ENCODE measurements at places on chromosomes 5 and 9.
A peak's percentile ranks its signal among the peaks of the same experiment; 100 is the strongest.

DNA sequence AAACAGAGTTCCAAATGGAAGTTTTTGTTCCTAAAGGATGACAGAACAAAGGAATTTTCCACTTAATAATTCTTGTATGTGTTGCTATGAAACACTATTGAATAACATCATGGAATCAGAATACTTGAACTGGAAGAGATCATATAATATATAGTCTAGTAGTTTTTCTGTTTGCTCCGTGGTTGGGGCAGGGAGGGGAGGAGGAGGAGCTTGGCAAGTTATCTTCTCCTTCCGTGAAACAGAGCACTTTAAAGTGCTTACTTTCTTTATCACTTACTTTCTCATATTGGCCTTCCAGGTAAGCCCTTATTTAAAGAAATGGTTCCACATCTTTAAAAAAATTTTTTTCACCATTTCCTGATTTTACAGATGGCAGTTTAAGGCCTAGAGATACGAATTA lies 165.9 kb upstream of the TLX3 start:
- no peak for DNase-seq

DNA sequence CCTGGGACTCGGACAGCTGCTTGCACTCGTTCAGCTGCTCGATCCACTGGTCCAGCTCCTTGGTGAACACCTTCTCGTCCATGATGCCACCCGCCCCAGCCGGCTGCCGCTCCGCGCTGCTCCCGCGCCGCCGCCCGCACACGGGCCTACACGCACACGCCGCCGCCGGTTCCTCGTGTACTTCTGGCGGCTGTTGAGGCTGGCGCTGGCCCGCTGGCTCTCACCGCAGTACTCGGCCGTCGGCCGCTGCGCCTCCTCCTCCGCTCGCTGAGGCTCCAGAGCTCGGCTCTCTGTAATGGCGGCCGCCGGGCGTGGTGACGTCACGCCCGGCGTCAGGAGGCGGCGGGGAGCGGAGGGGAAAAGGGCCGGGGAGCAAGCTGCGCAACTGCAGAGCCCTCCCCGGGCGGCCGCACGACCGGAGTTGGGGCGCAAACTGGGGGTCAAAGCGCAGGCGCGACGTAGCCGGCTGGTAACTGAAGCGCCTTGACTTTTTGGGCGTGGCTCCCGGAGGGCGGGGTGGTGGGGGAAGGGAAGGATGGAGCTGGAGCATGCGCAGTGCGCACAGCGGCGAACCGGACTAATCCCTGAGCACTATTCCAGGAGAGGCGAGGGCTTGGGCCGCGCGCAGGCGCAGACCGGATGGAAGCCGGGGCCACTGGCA lies at the start of gene PPP2CA:
Gene PPP2CA (minus strand): TSS at position 294 of the 661 bp plus-strand sequence. CDS start 212 bp downstream, at position 82.
- DNase-seq = peak; percentile 98

DNA sequence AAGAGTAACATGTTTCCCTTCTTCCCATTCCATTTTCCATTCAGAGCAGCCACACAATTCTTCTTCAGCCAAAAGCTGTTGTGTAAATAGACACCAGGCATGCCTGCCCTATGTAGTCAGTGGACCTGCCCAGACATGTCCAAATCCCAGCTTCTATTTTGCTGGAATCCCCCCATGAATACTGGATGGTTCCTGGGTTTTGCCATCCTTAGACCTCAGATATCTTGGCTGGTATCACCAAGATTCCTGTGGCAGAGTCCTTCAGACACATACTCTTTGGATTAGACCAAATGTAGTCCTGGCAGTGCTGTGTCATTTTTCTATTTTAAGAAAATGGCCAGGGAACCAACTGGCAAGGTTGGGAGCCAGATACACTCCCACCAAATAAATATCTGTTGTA lies 10.3 kb downstream of the FST start:
- DNase-seq = no peak

GRCh38 chr9:76692458-76693129 lies 71.6 kb upstream of the PCA3 start:
- DNase-seq = no peak

DNA sequence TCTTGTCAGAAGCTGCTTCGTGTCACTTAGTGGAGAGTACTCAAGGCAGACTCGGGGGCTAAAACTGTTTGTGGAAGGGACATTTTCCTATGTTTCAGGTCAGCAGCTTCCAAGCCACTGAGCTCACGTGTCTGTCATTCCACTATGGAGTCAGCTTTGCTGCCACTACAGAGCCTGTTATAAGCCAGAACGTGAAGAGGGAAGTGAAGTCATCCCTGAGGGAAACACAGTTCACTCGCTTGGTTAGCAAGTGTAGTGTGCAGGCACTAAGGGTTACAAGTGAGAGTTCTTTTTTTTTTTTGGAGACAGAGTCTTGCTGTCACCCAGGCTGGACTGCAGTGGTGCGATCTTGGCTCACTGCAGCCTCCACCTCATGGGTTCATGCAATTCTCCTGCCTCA lies 24.5 kb upstream of the LTC4S start:
- no peak for DNase-seq

- no peak for DNase-seq
These were observed 120.1 kb downstream of the SNX18 start for GRCh38 chr5:54637654-54638053.

- no peak for DNase-seq
These were observed 20.9 kb downstream of the CHD1 start for GRCh38 chr5:98907951-98908350.

- no peak for DNase-seq
These were observed 24.2 kb downstream of the TNIP1 start for GRCh38 chr5:151056379-151057325.

GRCh38 chr5:115530426-115530825 lies 14.1 kb downstream of the FEM1C start:
- no peak for DNase-seq

DNA sequence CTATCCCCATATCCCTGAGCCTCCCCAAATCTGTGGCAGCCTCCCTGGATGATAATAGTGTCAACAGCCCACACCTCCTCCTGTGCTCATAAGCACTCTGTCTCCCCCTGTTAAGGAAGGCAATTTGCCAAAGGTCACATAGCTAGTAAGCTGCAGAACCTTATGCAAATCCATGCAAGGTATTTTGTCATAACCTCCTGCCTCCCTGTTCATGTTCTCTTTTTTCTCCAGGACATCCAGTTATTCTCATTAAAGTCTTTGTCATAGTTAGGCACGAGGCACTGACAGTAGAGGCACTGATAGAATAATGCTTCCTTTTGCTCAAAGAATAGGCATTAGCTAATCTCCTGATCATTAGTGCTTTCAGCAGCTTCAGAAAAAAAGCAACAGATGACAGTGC lies 10.2 kb upstream of the AUH start:
- no peak for DNase-seq

DNA sequence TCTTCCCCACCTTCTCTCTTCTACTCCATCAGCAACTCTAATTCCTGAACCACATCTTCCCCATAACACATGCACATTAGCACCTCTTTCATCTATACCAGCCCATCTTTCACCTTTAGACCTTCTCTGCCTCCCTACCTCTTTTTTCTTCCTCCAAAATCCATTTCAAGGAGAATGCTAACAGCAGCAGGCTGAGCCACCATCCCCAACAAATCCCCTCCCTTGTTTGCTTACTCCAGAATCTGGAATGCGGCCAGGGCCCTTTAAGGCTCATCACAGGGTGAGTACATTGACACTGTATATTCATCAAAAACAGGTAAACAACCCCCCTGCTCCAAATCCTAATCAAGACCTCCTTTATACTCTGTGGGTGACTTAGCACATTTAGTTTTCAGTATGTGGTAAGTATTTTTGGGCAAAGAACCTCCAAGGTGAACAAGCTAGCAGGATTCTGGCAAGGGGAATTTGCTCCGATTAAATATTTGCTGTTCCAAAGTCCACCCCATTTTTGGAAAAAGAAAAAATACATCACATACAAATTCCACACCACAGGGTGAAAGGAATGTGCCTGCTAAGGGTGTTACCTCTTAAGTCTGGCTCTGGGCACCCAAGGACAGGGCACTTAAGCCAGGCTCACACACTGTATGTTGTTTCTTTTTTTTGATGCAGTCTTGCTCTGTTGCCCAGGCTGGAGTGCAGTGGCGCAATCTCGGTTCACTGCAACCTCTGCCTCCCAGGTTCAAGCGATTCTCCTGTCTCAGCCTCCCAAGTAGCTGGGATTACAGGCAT lies 71.4 kb downstream of the SERINC5 start:
- no peak for DNase-seq

DNA sequence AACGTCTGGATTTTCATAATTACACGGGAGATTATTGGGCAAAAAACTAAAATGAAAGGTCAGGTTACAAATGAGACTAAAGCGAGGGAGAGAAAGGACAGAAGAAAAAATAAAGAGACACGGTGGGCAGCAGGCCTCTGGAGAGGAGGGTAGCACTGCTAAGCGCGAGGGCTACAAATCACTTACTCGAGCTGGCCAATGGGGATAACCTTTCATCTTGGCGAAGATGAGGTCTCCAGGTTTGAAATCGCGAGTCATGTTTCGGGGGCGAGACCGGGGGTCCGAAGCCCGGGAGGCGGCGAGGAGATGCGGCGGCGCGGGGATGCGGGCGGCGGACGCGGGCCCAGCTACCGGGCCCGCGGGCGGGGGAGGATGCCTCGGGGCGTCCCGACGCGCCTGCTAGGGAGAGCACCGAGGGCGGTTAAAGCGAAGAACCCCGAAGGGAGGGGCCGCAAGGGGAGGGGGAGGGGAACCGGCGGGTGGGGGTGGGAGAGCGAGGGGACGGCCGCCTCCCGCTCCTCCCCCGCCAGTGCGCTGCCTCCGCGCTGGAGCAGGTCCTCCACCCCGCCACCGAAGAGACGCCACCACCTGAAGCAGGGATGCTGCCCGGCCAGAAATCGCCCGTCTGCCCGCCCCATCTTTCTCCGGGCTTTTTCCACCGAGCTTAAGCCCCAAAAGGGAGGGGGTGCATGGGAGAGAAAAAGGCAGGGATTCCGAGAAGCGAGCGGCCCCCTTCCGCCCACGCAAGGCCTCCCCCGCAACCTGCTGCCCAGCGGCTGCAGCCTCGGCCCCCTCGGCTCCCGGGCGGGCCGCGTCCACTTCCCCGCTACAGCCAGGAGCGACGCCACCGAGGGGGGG lies 610 bp downstream of the PSIP1 start:
- DNase-seq = peak; percentile 60

DNA sequence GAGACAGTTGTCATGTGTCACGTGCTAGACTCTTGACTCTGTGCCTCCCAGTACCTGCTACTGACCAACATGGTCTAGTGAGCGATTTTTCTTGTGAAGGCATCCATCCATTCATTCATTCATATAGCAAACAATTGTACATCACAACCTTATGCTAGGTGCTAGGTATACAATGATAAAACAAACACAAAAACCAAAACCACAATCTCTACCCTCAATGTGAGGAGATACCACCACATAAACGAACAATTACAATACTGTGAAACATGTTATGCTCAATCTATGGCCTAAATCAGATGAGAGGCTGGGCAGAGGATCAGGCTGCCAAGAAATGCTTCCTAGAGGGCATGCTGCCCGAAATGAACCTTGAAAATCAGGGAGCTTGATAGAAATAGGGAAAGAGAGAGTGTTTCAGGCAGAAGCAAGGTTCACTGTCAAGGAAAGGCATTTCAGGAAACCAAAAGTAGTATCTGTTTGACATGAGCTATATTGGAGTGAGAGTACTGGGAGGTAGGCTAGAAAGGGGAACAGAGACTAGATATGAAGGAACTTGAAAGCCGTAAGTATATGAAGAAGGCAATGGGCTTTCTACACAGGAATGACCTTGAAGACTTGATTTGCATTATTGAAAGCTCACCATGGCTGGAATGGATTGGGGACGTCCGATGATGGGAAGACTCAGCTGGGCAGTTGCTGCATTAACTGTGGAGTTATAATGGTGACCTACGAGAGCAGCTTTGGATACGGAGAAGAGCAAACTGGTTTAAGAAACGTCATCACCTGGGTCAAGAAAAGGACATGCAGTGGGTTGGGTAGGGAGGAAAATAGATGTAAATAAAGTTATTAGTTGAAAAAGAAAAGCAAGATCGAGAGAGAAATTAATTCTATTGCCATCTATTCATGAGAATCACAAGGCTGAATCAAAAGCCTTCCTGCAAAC lies 90.1 kb downstream of the THBS4 start:
- no peak for DNase-seq

DNA sequence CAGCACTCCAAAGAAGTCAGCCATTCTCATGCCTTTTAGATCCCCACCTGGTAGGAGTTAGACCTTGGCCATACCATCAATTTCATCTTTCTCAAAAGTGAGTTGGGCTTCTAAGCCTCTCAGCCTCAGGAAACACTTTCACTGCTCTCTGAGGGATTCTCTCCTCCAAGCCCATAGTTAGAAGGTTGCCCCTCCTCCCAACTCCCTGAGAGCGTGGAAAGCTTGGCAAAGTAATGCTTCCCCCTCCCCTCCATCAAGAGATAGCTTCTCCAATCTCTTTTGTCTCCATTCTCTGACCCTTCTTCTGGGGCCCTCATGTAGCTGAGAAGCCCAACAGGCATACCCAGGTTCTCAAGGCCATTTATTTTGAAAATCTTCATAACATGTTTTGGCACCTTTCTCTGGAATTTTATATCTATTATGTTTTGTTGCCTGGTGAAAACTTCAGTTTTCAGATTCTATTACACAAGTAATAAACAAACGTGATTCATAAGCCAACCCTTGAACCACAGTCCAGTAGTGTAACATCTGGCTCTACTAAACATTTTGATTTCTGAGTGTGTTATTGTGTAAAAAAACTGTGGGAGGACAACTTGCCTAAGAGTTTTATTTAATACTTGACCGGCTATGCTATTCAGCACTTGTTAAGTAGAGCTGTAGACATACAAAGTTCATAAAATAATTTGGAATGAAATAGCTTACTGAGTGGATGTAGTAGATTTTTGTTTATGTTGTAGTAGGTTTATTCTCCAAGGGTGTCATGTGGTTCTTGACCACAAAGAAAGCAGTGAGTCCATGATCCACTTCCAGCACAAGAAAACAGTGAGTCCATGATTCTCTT lies 17.1 kb downstream of the LVRN start:
- no peak for DNase-seq

DNA sequence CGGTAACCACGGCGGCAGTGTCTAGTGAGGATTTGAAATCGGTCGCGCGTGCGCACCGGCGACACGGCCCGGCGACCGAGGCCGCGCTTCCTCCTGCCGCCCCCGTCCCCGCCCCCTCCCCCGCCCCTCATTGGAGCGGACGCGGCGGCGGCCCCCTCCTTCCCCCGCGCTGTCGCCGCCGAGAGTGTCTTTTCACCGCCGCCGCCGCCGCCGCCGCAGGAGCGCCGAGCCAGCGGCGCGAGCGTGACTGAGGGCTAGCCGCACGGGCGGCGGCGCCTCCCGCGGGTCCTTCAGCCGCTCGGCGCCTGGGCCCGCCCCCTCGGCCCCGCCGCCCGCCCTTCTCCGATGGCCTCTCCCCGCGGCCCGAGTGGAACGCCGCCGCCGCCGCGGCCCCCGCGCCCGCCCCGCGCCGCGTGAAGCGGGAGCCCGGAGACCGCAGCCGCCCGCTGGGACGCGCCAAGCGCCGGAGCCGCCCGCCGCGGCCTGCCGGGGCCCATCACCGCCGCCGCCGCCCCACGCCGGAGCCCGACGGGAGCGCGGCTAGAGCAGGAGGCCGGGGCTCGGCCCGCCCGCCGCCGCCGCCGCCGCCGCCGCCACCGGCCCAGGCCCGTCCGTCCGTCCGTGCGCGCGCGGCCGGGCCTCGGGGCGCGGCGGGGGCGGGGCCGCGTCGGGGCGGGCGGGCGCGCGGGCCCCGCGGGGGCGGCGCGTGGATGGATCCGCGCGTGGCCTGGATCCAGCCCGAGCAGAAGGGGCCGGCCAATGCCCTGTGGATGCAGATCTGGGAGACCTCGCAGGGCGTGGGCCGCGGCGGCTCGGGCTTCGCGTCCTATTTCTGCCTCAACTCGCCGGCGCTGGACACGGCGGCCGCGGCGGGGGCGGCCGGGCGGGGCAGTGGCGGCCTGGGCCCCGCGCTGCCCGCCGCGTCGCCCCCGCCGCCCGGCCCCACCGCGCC lies at the start of gene TENT4A:
Gene TENT4A (plus strand): TSS at position 159 of the 952 bp plus-strand sequence. CDS start 552 bp downstream, at position 711.
- peak; percentile 97 for DNase-seq
